ENCODE measurements at places on chromosomes 3 and 15.
A peak's percentile ranks its signal among the peaks of the same experiment; 100 is the strongest.

DNA sequence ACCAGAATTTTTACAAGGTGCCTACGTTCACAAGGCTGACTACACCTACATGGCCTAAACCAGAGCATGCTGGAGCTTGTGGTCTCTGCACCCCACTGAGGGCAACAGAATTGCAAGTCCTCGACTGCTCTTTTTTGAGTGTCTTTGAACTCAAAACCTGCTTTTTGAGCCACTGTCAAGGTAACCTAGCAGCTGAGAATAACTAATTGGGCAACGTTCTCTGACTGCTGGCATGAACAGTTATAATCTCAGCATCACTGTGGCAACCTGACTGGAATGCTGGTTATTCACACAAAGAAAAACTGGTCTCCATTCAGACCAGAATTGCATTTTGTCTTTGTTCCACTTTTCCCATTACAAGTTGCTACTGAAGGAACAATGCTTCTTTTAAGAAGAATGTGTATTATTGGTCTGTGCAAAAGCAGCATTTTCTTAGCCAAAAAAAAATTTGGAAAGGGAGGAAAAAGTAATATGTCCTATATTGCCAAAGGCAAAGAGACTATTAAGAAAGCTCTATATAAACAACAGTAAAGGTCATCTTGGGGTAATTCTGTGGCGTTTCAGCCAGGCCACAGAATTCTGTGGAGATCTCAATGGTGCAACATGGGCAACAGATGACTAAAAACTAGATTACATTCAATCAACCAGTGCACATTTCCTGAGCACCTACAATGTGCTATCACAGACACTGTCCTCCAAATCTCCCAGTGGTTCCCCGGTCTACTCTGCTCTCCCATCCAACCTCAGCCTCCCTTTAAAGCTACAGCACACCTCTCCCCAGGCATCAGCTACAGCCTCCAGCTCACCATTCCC lies 76.8 kb downstream of the TNIK start:
- DNase-seq: no peak

- DNase-seq: no peak
These were observed at the start of gene SPESP1 for GRCh38 chr15:68930268-68931022. TSS of gene SPESP1 (plus strand) at chr15:68930525. CDS start at chr15:68930654, 129 bp downstream.

DNA sequence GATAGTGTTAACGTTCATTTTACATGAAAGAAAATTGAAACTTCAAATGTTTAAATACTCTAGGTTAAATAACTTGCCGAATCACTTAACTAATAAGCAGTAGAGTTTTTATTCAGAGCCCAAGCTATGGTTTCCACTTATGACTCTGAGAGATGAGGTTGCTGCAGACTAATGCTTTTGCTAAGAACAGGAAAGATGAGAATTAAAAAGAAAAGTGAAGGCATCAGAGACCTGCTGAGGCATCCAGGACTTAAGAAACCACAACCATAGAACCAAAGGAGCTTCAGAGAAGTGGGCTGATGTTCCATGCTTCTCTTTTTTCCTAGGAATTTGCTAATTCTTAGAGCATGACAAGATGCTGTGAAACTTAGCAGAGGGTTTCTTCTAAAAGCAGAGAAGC lies 9.5 kb downstream of the HMG20A start:
- DNase-seq: no peak

- DNase-seq: no peak
These were observed 13.6 kb upstream of the COMMD2 start for GRCh38 chr3:149765762-149766334.

DNA sequence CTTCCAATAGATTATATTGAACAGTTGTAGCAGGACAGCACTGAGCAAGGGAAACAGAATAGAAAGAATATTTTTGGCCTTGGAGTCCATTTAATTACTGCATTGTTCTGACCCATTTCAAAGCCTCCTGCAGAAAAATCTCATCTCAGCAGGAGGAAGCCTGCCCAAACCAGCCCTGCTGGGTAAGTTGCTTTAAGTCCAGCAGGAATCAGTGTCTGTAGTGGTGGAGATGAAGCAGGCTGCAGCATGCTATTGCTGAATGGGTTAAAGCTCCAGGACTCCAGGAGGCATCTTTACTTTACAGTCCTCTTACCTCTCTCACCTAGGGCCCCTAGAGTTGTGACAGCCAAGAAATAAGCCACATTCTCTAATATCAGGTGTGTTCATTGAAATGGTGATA lies 380.3 kb upstream of the THBS1 start:
- no peak for DNase-seq

DNA sequence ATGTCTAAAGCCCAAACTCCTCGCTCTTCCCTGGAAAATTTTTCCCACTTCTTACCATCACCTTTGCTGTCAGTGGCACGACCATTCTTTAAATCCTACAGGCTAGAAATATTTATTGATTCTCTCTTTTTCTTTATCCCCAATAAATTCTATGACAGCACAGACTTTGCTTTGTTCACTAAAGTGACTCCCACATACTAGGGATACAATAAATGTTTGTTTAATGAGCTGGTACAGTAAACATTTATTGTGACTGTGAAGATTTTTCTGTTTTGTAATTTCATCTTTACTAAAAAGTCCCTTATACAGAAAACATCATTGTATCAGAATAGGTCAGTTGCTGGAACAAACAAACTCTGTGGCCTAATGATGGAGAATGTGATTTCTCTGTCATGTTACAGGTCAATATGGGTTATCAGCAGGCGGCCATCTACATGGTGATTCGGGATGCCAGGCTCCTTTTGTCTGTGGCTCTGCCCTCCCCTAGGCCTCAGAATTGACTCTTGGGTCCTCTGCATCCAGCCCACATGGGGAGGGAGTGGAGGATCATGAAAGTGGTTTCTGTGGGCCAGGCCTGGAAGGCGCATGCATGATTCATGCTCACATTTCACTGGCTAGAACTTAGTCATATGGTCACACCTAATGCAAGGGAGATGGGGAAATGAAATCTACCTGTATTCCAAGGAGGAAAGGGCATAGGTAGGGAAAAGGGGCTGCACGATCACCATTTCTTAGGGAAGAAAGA lies 22.7 kb upstream of the KNG1 start:
- no peak for DNase-seq

- DNase-seq: no peak
These were observed 150.1 kb upstream of the CCDC54 start for GRCh38 chr3:107227091-107227490.

DNA sequence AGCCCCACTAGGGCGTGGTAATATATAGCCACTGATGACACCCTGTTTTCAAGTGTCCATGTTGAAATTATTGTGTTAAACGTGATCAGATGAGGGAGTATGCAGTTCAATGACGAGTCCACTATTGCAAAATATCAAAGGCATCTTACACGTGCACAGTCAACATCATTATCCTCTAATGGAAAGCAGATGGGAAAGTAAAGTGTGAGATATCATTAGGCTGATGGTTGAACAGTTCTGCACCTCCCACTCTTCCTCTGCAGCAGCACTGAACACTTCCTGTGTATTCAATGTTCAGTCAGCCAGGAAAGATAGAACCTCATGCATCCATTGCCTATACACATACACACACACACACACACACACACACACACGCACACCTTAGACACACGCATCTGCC lies 431.8 kb upstream of the CCDC54 start:
- DNase-seq: no peak

DNA sequence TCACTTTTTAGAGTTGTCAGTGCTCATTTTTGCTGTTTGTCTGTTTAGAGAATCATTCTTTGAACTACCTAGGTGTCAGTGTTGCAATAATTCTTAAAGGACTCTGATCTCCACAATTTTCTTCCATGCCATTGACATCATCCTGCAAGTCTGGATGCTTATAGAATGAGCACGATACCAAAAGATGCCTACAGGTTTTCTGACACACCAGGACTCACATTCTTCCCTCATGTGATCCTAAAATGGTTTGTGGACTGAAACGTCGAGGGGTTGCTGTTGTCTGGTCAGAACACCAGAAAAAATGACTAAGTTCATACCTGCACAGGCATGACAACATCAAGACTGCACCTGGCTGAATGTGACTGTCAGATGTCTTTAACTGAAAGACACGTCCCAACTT lies 95.9 kb downstream of the SEMA5B start:
- no peak for DNase-seq

GRCh38 chr3:23240171-23240785 lies 37.2 kb downstream of the UBE2E2 start:
- DNase-seq: no peak

DNA sequence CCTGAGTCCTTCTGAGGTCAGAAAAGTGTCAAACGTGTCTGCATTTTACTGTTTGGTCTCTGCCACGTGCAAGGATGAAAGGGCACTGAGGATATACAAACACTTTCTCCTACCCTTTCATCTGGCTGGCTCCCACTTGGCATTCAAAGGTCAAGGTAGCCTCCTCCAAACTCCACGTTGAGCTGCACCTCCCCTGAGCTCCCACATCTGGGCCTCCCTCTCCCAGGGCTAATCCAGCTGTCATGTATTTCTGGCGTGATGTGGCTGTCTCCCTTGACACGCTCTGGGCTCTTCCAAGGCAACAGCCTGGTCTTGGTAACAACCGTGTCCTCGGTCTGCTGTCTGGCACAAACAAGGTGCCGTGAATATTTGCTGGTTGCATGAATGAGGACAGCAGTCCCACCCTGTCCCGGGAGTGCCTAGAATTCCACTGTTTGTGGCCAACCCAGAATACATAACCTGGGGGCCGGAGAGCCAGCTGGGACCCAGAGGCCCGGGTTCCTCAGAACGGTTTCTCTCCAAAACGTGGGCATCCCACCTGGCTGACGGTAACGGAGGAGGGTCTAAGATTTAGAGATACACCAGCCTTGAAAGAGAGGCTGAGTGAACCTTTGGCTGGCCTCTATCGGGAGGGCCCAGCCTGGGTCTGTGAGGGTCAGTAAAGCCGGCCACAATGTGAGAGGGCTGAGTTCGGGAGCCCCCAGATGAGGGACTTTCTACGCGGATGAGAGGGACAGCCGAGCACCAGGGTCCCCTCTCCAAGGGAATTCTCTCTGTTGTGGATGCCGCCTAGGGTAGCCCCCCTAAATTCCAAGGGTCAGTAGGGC lies 767 bp downstream of the GLT8D1 start:
- DNase-seq: no peak

- no peak for DNase-seq
These were observed 69.6 kb downstream of the ASB7 start for GRCh38 chr15:100671858-100672543.

DNA sequence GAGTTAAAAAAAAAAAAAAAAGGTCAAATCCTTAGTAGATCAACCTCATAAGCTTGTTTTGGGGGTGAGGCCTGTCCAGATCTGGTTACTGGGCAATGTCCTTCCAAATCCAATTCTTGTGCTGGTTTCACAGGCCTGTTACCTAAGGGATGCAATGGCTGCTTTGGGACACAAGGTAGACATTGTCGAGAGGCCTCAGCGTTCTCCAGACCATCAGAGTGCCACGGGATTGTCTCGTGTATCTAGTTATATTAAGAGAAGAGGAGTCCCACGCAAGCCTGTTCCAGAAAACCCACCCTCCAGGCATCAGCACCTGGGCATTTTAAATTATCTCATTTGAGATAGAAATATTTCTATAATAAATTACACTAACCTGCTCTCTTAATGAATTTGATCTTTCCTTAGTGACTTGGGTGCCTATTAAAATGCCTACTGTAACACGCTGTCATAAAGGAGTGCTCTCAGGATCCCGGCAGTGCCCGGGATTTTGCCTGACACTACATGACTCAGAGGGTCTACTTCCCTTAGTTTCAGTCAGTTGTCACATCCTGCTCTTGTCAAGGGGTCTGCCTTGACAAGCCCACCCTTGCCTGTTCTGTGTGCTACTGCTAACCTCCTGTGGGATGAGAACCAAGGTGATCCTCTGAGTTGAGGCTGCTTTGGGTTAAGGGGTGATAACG lies 116.0 kb downstream of the LIPC start:
- no peak for DNase-seq

- no peak for DNase-seq
These were observed 510.0 kb upstream of the ALCAM start for GRCh38 chr3:104856741-104857140.

DNA sequence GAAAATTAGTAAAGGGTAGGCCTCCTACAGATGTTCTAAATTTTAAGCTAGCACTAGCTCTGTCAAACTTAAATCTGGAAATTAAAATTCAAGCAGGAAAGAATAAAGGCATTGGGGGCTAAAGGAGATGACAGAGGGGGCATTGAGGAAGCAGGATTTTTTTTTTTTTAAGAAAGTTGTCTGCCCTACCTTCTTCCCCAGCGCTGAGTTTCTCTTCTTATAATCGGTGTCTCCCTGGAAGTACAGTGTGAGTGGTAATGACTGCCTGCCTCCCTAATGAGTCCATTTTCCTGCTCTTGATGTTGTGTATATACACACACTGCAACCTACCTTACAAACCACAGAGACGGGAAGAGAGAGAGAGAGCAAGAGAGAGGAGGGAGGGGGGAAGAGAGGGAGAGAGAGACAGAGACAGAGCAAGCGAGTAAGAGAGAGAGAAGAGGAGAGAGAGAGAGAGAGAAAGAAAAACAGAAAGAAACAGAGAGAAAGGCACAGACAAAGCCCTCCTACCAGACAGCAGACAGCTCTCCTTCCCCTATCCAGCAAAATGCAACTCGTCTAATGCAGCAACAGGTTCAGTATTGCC lies 47.0 kb downstream of the ZBTB20 start:
- DNase-seq: peak; percentile 65

- DNase-seq: no peak
These were observed 3.4 kb downstream of the GATA2 start for GRCh38 chr3:128489674-128489926.

- no peak for DNase-seq
These were observed 13.4 kb downstream of the NR2E3 start for GRCh38 chr15:71823801-71824200.

DNA sequence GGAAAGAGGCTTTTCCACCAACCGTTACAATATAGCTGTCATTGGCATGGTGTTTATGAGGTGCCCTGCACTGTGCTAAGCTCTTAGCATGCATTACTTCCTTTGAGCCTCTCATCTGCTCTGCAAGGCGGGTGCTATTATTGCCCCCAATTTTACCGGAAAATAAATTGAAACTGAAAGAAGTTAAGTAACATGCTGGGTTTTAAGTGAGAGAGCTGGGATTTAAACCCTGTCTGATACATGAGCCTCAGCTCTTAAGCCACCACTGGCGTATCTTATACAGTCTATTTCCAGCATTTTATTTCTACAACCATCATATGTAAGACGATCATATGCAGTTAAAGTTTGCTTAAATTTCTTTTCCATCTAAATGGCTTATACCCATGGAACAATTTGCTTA lies 81.6 kb downstream of the AGBL1 start:
- DNase-seq: no peak

DNA sequence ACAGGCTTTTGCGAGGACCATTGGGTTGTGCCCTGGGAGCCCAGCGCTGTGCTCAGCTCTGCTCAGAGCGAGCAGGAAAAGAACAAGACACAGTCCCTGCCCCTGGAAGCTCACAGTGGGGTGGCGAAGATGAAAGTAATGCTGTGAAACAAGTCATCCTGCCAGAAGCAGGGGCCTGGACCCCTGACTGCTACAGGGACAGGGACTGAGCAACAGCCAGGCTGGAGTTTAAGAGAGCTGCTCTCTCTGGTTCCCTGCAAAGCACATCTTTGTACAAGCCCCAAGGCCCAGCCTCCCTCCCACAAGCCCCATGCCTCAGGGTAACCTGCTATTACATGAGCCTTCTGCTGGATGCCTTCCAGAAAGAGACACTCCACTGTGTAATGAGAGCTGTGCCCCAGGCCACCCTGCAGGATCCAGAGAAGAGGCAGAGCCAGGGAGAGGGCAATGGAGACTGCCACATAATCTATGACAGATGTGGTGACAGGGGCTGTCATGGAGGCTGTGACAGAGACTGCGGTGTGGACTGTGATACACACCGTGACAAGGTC lies 7.1 kb upstream of the HCN4 start:
- no peak for DNase-seq
